ENCODE measurements at places on chromosomes 11 and 22.

GRCh38 chr22:43824724-43825420 is 12.8 kb upstream of the EFCAB6 start:
- no peak for DNase-seq

DNA sequence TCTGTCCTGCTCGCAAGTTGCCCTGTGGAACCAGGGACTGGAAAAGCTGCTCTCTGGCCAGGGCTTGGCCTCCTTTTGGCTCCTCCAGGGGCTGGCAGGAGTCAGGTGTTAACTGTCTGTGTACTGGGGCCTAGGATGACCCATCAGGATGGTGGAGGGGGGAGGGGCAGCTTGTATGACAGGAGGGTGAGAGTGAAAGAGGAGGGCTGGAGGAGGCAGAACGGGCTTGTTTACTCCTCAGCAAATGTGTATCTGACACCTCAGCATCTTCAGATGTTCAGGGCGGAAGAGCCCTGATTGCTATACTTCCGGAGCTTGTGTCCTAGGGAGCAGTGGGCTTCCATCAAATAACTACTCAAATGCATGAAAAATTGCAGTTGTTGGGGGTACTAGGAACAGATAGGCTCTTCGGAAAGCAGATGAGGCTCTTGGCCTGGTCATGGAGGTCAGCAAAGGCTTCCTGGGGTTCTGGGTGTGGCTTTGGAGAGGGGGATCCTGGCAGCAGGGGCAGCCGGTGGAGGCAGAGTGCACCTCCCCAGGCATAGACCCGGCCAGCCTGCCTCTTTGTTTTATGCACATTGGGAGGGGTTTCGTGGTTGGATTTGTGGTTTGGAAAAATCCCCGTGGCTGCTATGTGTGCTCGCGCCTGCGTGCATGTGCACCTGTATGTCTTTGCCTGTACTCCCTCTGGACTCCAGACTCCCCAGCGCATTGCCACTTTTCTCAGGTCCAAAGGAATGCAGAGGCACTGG is 31.2 kb downstream of the CD82 start:
- no peak for DNase-seq

- DNase-seq, result no peak
Observed at GRCh38 chr11:2481253-2481652, 36.4 kb downstream of the KCNQ1 start.

GRCh38 chr11:103281301-103281700 is 172.1 kb downstream of the DYNC2H1 start:
- no peak for DNase-seq

DNA sequence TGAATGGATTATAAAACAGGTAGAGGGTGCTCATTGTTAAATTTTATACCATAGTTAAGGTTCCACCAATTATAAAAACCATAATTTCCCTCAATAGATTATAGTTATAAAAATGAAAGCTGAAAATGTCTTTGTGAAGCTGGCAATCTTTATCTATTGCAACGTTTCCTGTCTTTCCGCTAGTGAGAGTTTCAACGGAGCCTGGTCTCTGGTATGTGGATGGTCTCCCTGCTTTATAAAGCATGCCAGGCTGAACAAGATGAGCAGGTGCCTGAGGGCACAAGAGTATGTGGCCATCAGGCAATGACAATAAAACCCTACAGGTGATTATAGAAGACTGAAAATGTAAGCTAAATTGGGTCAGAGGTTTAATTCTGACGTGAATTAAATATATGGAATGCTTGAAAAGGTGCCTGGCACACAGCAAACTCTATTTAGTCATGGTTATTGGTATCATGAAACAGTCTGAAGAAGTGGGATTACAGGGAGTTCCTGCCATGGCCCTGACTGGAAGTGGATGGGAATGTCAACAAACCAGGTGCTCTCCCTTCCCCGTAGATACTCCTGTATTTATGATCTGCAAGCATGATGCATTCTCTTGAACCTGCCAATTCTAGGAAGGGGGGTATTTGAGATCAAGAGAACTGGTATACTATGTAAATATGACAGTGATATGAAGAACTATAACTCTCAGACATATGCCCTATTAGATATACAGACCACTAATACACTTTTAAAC is 115.7 kb downstream of the ENTHD1 start:
- DNase-seq, result no peak

DNA sequence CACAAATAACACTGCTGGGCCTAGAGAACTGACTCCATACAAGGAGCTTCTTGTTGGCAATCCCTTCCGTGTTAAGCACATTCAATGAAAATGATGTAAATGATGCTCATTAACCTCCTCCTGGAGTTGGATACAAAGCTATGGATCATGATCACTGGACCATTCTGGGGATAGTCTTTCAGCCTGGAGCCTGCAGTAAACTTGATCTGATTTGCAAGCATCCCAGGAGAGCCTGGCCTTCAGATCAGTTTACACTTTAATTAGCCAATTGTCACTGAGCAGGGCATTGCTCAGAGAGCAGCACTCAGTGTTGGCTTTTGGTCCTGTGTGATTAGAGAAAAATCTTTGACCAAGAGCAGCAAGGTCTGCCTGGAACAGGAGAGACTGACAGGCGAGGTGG is 45.6 kb downstream of the ARFGAP3 start:
- DNase-seq, result no peak

DNA sequence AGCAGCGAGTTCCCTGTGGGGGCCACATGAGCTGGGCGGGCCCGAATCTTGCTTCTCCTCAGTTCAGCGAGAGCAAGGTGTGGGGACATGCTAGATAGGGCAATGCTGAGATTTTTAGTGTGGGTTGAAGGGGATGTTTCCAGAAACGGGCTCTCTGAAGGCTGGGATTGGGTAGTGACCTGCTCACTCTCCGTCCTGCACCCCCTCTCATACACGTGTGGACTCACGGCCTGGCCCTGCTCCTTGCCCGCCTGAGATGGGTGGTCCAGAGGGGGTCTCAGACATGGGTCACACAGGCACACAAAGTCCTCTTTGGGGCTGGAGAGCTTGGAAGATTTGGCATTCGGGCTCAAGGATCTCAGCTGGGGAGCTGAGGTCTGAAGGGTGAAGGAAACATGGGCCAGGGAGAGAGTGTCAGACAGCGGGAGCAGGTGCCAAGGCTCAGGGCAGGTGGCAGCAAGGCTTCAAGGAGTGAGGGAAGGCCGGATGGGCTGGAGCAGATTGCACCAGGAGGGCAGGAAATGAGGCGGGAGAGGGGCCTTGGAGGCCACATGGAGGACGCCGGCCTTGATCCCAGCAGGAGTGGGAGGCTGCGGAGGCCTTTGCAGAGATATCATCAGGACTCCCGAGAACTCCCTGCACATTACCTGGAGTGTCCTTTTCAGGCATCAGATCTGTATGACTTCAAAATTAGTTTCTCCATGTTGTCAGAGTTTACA is 74.1 kb downstream of the PARVB start:
- no peak for DNase-seq

GRCh38 chr22:33409079-33409478 is 350.9 kb upstream of the SYN3 start:
- DNase-seq, result no peak

GRCh38 chr11:63641727-63642126 is 27.5 kb upstream of the PLAAT3 start:
- no peak for DNase-seq

DNA sequence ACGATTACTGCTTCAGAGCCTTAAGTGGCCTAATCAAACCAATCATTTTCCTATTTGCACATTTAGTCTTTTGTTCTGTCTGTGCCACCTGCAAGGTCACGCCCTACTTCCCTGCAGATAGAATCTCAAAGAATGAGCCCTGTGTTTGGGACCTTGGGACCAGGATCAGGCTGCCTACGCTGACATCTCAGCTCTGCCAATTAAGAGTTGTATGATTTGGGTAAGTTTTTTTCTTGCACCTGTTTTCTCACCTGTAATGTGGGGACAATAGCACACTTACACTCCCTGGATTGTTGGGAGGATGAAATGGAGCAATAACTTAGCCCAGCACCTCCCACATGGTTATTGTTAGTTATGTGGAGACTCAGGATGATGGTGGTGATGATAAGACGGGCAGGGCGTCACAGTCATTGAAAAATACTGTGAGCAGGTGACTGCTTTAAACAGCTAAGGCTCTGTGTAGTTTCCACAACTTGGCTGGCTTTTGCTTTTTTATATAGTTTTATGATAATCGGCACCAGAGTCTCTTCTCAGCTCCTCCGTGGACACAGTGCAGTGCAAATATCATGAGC is 155.0 kb downstream of the ADAMTS15 start:
- DNase-seq, result no peak

DNA sequence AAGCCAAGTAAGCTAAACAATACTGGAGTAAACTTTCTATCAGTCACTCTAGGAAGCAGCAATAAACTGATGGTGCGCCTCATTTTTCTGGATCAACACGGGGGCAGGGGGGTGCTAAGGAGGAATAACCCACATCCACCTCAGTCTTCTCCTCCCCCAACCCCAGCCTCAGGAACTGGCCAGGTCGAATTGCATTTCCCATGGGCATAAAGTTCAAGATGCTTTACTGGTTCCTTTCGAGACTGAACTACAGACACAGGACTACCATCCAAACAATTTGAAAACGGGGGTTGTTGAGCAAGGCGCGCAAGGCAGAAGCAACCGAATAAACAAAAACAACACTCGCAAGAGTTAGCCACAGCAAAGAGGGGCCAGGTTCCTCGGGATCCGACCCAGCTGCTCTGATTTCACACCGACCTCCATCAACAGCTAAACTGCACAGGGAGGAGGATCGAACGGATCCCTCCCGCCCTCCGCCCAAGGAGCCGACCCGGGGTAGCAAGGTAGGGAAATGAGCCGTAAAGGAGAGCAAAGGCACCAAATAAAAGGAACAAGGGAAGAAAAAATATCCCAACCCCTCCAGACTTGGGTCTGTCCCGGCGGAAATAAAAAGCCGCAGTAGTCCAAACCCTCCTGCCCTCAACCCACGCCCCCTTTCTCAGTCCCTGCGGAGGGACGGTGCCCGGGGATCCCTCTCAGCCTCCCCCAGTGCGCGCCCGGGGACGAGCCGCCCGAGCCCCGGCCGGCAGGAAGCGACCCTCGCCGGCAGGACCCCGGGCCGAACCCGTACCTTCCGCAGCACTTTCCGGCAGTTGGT is 801 bp downstream of the SESN3 start:
- no peak for DNase-seq

DNA sequence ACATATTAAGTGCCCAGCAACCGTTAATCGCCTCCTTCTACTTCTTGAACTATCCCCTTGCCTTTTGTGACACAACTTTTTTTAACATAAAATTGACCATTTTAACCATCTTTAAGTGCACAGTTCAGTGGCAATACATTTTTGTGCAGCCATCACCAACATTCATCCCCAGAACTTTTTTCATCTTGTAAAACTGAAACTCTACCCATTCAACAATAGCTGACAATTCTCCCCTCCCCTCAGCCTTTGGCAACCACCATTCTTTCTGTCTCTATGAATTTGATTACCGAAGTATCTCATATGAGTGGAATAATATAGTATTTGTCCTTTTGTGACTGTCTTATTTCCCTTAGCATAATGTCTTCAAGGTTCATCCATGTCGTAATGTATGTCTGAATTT is 66.0 kb downstream of the MICAL2 start:
- no peak for DNase-seq

GRCh38 chr11:94909371-94909820 is 64.0 kb downstream of the CWC15 start:
- DNase-seq, result no peak
